ENCODE measurements at places on chromosomes 4 and X.

- DNase-seq = no peak
Observed at GRCh38 chrX:39758791-39759525, 338.8 kb downstream of the BCOR start.

- DNase-seq = no peak
Observed at GRCh38 chr4:10082047-10082446, 34.6 kb downstream of the WDR1 start.

DNA sequence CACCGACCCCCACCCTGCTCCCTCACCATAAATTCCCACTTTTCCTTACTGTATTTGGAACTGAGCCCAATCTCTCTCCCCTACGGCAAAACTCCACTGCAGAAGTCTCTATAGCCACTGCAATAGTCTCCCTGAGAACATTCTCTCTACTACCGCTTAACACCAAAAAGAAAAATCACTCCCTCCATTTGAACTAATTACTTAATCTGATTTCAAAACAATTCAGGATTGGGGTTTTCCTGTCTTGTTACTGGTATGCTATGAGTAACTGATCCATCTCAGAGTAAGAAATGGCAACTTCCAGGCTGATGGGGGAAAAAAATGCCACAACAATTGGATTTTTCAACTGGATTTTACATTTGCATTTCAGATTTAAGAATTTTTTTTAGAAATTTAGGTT is 5.8 kb downstream of the PAPSS1 start:
- no peak for DNase-seq

GRCh38 chrX:75228854-75229253 is 45.0 kb upstream of the UPRT start:
- DNase-seq = no peak

DNA sequence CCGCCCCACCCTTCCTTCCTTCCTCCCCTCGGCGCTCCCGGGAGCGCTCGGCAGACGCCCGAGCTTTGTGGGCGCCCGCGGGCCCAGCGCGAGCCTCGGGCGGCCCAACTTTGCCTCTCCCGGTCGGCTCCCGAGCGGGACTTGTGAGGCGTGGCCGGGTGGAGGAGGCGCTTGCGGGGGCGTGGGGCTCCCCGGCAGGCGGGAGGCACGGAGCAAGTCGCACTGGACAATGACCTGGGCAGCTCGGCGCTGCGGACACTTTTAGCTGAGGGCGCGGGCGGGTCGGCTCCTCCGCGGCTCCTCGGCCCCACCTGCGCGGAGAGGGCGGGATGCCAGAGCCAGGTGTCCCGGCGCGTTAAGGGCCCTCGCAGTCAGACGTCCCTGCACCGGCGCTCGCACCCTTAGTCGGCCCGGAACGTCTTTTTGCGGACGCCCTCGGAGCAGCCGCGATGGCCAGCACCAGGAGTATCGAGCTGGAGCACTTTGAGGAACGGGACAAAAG is 385 bp downstream of the DCLK2 start:
- DNase-seq = no peak

DNA sequence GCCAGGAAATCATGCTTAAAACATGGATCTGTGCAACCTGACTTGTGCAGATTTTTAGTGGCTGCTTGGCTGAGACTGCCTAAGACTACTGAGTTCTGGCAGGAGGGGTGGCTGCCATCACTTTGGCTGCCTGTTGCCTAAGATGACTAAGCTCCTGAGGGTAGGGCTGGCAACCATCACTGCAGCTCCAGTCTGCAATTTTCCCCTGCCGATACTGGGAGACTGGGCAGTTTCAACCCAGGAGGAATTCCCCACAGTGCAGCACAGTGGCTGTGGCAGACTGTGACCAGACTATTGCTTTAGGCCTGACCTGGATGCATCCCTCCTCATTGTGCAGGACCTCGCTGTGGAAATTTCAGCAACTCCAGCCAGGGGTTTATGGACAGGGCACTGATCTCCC is 544.9 kb downstream of the ANKRD50 start:
- DNase-seq = no peak

GRCh38 chrX:147853701-147854100 is 58.0 kb upstream of the FMR1 start:
- no peak for DNase-seq

DNA sequence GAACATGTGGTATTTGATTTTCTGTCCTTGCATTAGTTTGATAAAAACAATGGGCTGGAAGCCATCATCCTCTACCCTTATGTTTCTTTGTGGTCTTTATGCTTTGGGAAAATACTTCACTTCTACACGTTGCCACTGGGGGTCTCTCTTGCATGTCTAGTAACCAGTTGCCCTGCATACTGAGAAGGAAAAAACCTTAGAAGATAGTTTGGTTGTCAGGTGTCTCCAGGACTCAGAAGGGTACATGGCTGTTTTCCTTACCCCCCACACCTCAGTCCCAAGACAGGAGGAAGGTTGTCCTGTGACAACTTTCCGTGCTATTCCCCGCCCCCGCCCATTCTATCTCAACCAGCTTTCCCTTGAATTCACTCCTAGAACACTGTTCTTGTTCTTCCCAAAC is 62.1 kb upstream of the LANCL3 start:
- DNase-seq = no peak

- no peak for DNase-seq
Observed at GRCh38 chr4:89586318-89586717, 250.6 kb downstream of the SNCA start.

GRCh38 chr4:15898902-15899301 is 39.6 kb downstream of the FGFBP1 start:
- DNase-seq = no peak

- DNase-seq = no peak
Observed at GRCh38 chr4:68167706-68168105, 38.0 kb upstream of the TMPRSS11F start.

DNA sequence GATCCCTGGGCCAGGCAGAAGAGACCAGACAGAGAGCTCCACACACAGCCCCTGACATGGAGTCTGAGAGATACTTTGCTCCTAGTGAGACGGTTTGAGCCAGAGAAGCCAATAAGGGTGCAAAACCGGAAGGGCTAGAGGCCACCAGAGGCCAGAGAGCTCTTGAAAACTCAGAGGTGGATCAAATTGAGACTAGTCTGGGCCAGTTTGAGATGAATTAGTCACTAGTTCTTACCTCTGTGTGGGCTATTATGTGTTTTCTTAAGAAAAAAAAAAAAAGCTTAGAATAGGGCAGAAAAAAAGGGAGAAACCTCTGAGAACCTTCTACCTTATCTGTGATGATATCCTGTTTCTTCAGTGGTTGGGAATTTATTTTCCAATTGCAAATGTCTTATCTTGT is 110.4 kb upstream of the EDNRA start:
- no peak for DNase-seq

DNA sequence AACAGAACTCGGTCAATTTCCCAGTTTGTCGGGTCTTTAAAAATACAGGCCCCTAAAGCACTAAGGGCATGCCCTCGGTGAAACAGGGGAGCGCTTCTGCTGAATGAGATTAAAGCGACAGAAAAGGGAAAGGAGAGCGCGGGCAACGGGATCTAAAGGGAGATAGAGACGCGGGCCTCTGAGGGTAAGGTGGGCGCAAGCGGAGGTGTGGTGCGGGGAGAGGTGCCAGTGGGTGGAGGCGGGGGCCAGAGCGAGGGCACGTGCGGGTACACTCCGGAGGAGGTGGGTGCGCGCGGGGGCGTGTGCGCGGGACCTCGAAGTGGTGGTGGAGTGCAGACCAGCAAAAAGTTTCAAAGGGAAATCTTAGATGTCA is 787 bp upstream of the TET2 start:
- peak; percentile 14 for DNase-seq

DNA sequence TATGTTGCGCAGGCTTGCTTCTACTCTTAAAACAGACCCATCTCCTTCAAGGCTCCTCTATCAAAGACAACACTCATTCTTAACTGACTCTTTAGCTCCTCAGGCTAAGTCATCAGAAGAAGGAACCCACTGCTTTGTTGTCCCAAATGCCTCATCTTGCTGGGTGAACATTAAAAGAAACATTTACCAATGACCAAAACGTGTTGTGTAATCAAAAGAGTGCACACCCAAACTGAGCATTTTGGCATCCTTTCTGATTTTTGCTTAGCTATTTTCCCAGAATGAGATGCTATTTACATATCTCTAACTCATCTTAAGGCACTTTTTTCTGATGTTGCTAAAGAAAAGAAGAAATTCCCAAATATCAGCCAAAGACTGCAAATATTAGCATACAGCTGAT is 131.7 kb upstream of the VCX3A start:
- DNase-seq = no peak

Measured in activated effector memory CD4-positive, alpha-beta T cell treated with Interleukin-2 at 50 U/mL for 16 hours (primary cell).